ENCODE measurements at places on chromosomes 2 and 18.
A peak's percentile ranks its signal among the peaks of the same experiment; 100 is the strongest.

DNA sequence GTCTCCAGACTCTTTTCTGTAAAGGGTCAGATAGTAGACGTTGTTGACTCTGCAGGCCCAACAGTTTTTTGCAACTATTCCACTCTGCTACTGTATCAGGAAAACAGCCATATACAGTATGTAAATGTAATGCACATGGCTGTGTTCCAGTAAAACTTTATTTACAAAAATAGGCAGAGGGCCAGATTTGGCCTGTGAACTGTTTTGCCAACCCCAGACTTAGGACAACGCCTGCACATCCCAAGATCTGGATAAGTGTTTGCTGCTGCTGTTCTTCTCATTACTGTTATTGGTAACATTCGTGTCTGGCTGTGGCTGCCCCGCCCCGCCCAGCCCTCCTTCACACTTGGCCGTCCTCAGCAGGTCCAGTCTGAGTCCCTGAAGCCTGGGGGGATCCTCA, 94.6 kb upstream of the MCFD2 start:
- DNase-seq = no peak

DNA sequence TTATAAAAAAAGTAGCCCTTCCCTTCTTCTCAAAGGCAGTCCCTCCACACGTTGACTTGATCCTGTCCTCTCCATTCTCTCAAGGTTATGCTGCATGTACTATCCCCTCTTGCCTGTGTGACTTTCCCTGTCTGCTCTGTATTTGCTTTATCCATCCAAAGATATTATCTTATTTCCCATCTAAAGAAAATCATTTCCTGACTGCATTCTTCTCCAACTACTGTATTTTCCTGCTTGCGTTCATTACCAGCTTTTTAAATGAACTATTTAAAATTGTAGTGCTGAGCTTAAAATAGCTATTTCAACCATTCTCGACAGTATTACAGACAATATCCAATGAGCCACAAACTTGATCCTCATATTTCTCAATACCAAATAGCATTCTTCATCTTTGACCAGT, 716.0 kb upstream of the REG3G start:
- DNase-seq = no peak

- no peak for DNase-seq
Measured at GRCh38 chr2:70978341-70979179, at the start of gene ANKRD53. TSS of gene ANKRD53 (plus strand) at chr2:70978630. CDS start at chr2:70978646, 16 bp downstream.

DNA sequence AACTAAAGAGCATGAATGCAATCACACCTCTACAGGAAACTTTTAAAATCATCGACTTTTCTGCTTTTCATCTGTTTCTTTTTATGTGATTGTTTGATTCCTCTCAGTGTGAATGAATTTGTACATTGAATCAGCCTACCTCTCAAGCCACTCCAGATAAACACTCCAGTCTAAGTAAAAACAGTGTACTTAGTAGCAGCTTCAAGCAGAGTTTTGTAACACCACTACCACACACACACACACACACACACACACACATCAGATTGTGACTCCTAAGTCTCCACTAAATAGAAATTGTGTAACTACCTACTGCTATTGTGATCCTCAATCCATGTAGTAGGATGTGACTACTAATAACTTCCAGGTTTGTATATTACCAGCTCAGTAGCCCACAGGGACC, 65.3 kb upstream of the EPB41L5 start:
- DNase-seq = no peak

DNA sequence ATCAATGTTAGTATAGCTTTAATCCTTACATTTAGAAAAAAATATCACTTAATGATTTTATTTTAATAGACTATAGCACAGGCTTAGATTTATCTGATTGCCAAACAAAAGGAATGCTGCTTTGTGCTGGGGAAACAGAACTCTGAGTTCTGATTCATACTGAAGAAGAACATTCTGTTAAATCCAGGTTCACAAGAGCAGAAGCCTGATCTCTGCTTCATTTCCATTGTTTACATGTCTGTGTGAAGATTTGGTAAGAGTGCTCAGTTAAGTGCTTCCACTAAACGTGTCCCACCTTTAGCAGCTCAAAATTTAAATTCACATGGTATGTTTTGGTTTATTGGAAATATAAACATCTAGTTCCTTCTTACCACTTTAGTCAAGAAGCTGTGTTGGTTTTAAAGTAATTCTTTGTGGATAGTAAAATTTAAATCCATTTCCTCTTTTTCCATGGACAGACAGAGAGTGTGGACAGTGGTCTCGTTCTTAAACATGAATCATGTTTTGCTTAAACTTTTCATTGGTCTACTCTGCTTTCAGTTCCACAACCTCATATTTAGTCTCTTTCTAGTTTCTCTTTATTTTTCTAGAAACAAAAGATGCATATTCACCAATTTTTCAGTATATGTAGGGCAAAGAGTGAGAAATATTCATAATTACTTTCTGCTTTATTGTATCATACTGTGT, 59.1 kb downstream of the NYAP2 start:
- no peak for DNase-seq

GRCh38 chr18:56662502-56662901, 11.3 kb downstream of the WDR7 start:
- DNase-seq = no peak

DNA sequence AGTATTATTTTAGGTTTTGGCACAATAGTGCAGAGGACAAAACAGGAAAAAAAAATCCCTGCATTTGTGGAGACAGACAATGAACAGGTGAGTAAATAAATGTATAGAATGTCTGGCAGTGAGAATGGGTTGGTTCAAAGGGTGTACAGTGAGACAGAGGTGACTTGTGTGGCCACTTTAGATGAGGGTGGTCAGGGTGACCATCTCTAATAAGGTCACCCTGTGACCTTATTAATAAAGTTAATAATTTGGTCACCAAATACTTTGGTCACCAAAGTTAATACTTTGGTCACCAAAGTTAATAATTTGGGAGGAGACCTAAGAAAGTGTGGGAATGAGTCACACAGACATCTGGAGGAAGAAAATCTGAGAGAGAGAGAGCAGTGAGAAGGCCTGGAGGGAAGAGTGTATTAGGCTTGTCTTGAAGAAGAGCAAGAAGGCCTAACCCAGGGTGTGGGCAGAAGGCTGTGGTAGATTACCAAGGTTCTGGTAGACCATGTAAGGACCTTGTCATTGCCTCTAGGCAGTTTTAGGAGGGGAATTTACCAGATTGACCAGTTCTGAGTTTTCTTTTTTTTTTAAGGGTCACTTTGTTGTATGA, 1368.4 kb upstream of the CELF4 start:
- DNase-seq = no peak

DNA sequence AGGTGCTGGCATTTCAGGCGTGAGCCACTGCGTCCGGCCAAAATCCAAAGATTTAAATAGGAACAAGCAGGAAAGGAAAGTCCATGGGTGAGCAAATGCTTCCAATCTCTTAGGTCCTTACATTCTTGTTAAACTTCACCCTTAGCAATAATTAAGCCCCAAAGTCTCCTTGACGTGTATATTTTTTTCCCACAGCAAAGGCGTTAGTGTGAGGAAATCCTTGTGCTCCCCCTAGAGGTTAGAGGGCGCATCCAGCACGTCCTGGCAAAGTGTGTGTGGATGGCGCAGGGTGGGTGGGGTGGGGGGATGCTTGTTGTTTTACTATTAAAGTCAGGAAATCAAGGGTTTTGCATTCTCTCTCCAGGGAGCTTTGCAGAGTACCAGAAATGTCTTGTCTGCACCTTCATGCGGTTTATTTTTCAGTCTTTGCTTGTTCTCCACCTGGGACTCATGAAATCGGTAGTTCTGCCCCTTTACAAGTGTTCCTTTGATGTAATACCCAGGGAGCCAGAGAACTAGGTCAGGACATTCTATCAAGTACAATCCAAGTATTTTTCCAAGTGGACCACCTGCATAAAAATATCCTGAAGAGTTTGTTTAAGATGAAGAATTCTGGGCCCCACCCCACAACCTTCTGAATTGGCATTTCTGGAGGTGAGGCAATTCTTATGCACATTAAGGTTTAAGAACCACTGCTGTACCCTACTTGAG, 22.2 kb upstream of the ITSN2 start:
- peak; percentile 27 for DNase-seq

GRCh38 chr2:158772306-158773078, 22.6 kb upstream of the DAPL1 start:
- no peak for DNase-seq

All from AG09319 (cell line).